Bronchial epithelial cell (primary cell): ENCODE measurements at places on chromosomes 11 and 22.
A peak's percentile ranks its signal among the peaks of the same experiment; 100 is the strongest.

GRCh38 chr11:43987384-43988039 lies 45.1 kb downstream of the C11orf96 start:
- DNase-seq: no peak

GRCh38 chr11:105829084-105829483 lies 193.0 kb downstream of the MSANTD4 start:
- DNase-seq: no peak

- DNase-seq: peak; percentile 75
Observed at GRCh38 chr11:106152824-106153223, 75.4 kb downstream of the AASDHPPT start.

DNA sequence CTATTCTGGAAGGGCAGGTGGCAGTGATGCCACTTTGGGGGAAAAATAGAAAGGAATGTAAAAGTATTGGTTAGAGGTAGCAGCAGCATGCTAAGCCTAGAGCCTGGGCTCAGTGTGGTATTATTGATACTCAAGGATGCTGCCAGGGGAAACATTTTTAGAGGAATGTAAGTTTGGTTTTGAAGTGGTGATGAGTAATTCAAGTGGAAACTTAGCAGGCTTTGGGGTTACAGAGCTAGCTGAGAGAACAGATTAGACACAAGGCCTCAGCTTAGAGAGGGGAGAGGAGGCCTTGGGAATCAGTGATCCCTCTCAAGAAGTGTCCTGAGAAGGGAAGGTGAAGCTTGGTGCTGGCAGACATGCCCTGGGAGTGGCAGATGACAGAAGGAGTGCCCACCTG lies 32.9 kb upstream of the DDI1 start:
- DNase-seq: no peak

DNA sequence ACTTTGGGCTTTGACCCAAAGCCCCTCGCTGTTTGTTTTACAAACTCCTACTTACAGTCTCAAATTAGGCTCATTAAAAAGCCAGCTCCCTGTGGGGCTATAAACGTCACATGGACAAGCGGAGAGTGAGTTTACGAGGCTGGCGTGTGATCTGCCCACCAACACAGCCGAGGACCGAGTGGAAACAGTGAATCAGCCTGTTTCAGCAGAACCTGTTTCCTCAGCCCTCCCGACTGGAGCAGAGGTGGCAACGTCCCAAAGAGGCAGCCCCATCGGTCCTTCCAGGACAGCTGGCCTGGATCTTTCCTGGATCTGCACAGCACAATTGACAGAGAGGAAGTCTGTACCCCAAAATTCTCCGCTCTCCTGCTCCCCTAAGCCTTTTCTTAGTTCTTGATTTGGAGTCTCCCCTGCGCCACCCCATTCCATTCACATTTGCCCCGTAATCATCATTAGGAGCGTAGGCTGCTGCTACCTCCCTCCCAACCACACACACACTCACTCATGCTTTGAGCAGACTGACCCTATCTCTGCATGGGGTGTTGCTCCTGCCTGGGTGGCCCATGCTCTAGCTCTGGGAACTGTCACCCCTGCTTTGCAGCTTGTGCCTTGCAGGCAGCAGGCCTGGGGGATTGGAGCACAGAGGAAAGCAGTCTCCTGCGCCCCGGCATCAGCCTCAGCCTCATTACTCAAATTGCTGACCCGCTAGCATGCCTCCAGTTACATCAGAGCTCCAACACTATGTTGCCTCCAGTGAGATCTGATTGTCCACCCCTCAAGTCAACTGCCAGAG lies 117.8 kb downstream of the NAT10 start:
- DNase-seq: no peak
